ENCODE measurements at places on chromosomes 7 and 10.

DNA sequence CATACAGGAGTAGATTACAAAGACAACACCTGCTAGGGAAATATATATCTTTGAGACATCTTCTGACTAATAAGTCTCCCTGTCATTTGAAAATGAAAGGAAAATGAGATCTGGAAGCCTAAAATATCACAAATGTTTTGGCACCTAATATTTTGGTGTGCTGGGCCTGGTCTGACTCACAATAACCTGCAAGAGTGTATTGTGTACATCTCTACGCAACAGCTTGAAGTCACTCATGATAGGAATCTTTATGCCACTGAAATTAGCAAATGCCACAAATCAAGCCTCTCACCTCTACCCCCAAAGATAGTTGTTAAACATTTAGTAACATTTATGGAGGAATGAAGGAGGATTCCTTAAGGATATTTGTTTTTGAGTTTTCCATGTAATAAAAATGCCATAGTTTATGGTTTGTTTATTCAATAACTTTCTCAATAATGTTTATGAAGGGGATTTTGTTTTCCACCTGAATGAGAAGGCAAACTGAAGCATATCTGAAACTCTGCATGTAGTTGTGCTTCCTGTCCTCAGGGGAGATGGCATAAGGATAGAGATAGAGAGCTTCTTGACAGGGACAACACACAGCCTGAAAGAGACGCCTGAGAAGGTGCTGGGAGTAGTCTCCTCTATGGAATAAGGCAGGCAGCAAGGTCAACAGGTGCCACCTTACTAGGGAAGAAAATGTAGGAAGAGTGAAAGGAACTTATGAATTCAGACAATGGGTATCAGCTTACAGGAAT, 197.4 kb downstream of the AHR start:
- no peak for DNase-seq

DNA sequence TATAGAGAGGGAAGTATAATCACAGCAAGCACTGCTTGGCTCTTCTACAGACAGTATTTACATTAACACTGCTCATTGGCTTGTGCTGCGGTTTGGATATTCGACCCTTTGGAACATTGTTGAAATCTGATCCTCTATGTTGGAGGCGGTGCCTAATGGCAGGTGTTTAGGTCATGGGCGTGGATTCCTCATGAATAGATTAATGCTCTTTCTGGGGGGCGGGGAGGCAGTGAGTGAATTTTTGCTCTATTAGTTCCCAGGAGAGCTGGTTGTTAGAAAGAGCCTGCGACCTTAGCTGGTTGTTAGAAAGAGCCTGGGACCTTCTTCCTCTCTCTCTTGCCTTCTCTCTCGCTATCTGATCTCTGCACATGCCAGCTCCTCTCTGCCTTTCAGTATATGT, 77.3 kb upstream of the SVIL start:
- DNase-seq: no peak

GRCh38 chr7:27822245-27822644, 82.3 kb downstream of the TAX1BP1 start:
- DNase-seq: no peak

DNA sequence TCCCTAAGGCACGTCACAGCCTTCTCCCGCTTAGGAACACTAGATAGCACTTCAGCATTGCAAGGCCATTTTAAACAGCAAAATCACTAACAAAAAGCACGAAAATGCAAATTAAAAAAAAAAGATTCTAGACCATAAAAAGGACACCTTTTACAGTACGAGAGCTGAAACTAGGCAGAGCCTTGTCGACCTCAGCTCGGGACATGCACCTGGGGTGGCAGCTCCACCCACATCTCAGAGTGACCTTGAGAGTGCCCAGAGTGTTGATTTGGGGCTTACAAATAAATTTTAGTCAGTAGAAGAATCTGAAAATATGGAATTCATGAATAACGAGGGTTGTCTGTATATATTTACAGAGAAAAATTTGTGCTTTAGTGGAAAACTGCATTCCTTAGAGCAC, 1.1 kb downstream of the MRPS24 start:
- no peak for DNase-seq

- no peak for DNase-seq
These were observed 149.5 kb downstream of the FANK1 start for GRCh38 chr10:126045861-126046260.

DNA sequence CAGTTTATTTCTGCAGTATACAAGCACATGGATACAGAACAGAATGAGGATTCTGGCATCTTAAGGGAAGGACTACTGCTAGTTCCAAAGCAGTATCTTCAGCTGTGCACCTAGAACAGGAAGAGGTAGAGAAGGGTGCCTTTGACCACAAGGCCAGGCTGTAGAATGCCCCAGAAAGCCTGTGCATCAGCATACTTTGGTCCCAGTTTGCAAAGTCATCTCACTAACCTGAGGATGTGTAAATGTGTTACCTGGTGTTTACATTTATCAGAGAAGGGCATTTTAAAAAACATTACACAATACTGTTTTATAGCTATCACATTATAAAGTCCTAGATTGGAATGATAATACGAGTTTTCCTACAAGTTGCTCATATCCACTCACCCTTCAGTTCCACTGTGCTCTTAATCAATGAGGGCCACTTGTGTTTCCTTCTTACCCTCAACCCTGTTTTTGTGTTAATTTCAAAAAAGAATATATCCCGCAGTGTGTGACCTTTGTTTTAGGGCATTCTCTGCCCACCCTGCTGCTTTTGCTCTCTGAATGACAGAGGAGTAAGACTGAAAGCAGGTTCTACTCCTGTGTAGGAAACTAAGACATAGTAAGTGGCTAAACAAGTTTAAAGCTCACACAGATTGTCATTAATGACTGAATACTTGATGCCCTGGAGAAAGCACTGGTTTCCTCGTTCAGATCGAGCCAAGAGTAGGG, 3.4 kb downstream of the SLC35G1 start:
- no peak for DNase-seq

DNA sequence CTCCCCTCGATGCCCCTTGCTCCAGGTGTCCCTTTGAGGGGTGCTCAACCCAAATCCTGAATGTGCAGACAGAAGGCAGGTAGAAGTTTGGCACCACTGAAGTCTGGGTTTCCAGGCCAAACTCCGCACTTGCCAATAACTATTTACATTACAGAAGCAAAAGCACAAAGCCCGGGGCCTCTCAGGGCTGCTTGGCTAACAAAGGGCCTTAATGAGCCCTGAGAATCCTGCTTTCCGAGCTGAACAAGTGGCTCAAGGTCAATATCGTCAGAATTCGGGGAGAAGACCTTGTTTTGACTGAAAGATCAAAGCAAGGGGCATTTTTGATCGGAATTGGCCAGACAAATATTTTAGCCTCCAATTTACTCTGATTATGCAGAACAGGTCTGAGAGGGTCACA, 189.9 kb downstream of the HERPUD2 start:
- peak; percentile 44 for DNase-seq

DNA sequence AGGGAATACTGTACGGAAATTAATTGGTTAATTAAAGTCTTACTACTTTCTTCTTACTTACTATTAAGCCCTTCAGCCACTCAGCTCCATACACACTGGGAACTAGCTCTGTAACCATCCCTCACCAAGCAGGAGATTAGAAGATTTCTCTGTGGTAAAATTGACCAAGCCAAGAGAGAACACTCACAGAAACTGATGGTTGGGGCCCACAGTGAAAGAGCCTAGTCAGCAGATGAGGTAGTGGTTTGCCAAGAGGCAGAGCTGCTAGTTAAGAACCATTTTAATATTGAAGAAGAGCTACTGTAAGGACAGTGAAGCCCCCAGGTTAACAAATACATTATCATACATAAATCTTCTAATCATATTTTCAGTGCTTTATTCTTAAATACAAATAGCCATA, 21.8 kb upstream of the C10orf53 start:
- no peak for DNase-seq

GRCh38 chr10:49218480-49218879, 30.3 kb upstream of the TMEM273 start:
- no peak for DNase-seq

DNA sequence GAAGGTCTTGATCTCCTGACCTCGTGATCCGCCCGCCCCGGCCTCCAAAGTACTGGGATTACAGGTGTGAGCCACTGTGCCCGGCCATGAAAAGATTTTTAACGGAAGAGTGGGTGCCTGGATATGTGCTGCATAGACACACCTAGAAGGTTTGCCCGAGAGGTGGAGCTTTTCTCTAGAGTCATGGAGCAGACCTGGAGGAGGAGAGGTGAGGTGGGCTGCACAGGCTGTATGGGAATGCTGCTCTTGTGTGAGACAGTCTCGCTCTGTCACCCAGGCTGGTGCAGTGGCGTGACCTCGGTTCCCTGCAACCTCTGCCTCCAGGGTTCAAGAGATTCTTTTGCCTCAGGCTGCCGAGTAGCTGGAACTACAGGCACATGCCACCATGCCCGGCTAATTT, 103.3 kb downstream of the ACTR3B start:
- no peak for DNase-seq

GRCh38 chr7:140059273-140060242, 3.2 kb downstream of the PARP12 start:
- peak; percentile 26 for DNase-seq

DNA sequence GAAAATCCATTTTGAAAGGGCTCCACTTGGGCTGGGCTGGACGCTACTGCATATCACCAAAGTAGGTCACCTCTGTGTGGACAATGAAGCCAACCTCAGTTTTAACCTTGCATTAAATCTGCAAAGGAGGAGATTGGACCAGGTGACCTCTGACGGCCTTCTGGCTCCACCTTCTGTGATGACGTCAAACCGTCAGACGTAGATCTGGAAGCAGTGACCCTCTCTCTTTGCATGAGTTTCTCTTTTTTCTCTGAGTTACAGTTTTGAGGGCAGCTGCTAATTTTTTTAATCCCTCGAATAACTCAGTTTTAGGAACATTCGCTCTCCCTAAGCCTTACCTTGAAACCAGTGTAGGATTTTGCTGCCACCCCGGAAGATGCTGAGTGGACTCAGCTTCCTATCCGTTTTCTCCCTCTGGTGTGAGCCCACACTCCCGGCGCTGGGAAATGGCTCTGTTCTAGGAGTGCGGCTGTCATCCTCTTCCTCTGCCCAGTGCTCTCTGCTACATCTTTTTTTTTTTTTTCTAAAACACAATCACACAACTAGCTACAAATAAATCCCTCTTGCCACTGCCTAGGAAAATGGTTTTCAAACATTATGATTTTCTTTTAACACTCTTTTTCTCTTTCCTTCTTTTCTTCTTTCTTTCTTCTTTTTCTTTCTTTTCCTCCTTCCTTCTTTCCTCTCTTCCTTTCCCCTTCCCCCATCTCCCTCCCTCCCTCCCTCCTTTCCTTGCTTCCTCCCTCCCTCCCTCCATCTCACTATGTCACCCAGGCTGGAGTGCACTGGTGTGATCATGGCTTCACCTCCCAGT, 27.7 kb upstream of the NMT2 start:
- no peak for DNase-seq

- peak; percentile 74 for DNase-seq
These were observed 33.7 kb upstream of the PTF1A start for GRCh38 chr10:23158370-23158769.

DNA sequence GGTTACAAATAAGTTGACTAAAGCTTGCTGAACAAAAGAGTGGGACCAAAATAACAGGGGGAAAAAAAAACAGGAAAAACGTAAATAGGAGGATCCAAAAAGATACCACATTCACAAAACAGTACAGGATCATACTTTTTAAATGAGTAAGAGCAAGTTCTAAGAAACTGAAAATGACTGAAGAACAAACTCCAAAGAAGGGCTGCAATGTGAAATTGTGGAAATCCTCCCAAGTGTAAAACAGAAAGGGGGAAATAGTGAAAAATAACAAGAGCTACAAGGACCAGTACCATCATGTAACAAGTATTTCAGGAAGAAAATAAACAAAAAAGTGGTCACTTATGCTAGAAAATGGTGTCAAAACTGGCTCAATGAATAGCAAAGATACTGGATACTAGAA, 46.3 kb downstream of the PDSS1 start:
- no peak for DNase-seq

- DNase-seq: no peak
These were observed 22.2 kb upstream of the LYZL1 start for GRCh38 chr10:29266641-29267040.

DNA sequence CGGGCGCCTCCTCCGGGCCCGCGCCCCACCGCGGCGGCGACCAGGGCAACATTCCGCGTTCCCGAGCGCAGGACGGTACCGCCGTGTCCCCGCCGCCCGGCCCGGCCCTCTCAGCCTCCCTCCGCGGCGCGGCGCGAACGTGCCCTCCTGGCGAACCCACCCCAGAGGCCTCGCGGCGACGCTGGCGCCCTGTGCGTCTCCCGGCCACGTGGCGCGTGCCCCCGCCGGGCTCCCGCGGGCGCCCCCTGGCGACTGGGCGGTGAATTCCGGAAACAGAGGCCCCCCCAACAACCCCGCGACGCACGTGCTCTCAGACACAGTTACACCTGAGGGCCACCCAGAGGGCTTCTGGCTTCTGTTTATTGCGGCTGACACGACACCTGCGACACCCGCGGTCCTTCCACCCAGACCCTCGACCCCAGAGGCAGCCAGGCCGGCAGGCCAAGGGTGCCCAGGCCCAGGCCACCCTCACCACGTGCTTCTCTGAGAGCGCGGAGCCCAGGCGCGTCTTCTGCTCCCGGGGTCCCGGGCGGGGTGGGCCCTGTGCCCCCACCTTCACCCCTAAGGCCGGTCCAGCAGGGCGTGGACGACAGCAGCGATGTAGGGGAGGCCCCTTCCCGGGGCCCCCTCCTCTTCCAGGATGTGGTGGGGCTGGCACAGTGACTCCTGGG, at the start of gene SAP25:
Gene SAP25, minus strand, starts transcription at position 210 of the 671 bp plus-strand sequence. Its CDS starts 158 bp downstream, at position 52.
- no peak for DNase-seq

- peak; percentile 63 for DNase-seq
These were observed 167.2 kb downstream of the MAD1L1 start for GRCh38 chr7:2065528-2065927.

DNA sequence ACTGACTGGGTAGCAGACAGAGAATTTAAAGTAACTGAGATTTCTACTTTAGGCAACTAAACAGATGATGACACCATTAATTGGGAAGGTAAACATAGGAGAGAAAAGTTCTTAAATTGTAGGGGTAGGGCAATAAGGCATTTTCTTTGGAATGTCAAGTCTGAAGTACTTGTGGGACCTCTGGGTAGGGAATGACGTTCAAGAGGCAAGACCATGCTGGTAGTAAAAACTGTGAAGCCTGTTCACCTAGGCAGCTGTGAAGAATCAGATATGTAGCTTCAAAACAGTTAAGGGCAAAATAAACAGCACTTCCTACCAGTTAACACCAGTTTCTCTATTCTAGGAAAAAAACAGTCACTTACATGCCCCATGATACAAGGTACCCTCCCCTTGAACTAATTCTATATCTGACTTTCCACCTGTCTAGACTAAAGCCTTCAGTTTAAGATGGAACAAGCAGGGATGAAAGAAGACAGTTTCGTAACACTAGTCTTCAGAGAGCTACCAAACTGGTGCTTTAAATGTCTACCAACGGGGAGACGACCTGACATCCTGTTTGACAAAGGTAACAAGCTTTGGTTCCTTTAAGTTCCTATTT, 63.1 kb upstream of the KCNIP2 start:
- no peak for DNase-seq

DNA sequence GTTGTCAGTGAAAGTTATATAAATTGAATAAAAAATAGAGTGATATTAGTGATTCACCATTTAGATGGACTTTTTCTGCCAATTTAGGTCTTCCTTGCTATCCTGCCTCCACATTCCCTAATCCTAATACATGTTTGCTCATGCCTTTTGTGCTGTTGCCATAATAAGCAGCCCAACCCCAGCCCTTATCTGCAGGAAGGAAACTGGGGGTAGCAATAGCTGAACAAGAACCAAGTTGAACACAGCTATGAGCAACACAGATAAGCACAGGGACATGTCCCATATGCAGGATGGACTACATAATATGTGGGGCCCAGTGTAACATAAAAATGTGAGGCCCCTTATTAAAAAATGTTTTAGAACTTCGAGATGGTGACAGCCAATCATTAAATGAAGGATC, 91.2 kb upstream of the AHR start:
- DNase-seq: no peak

GRCh38 chr10:127906548-127907377, at the start of gene PTPRE:
TSS of gene PTPRE (plus strand) at chr10:127907103. CDS start at chr10:128040882, 133,779 bp downstream.
- DNase-seq: peak; percentile 75

Data from lung (tissue), 17 donors.